ENCODE measurements at places on chromosomes 13 and 19.

DNA sequence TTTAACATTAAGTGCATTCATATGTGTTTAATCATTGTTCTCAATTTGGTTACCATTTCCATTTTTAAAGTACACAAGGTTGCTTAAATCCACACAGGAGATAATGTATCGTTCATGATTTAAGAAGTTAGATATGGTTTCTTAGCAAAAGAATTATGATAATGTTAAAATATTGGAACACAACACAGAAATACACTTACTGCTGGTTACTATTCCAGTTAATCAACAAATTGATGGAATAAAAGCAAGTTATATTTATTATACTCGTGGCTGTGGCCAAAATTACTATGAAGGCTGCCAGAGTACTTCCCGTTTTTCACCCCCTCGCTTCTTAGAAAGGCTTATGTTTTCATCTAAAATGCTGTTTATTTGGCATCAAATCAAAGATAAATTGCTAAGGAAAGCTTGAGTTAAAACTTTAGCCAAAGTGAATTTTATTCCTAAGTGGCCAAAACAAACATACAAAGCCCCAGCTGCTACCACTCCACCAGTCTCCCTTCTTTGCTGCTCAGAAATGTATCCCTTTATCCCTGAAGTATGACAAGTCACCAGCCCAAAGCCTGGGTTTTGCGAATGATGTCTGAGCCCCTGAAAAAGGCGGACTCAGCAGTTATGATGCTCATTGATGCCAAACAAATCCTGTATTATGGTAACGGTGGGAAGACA lies 27.7 kb downstream of the LCP1 start:
- no peak for DNase-seq

DNA sequence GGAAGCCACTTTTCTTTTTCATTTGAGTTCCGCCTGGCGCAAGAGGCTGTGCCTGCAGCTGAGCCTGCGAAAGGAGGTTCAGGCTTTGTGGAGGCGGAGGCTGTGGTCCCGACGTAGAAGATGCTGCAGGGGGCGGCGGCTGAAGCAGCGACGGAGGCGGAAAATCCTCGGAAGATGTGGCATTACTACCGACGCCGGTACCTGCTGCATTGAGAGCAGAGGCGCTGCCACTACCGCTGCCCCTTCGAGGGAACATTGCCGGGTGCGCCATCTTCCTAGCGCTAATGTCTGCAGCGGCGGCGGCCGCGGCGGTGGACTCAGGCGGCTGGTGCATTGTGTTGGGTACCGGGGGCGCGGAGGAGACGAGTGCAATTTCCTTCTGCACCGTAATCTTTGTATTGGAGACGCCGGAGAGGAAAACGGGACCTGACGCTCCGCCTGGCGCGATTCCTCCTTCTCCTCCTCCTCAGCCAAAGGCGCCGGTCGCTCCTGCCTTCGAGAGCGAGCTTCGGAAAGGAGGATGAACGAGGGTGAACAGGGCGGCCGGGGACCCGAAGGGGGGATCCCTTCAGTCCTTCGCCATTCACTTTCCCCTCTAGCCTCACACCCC lies at the start of gene TSC22D1:
TSS of gene TSC22D1 (minus strand) at position 590 of the 610 bp plus-strand sequence. CDS start at position 334, 256 bp downstream.
- DNase-seq: peak; percentile 62

- no peak for DNase-seq
These were observed 4.7 kb downstream of the AKAP11 start for GRCh38 chr13:42276683-42277082.

DNA sequence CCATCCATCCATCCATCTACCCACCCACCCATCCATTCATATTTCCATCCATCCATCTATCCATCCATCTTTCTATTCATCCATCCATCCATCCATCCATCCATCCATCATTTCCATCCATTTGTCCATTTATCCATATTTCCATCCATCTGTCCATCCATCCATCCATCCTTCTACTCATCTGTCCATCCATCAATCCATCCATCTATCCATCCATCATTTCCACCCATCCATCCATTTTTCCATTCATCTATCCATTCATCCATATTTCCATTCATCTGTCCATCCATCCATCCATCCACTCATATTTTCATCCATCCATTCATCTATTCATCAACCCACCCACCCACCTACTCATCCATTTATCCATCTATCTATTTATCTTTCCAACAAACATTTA lies 229.6 kb downstream of the TEX29 start:
- DNase-seq: no peak

- no peak for DNase-seq
These were observed at the start of gene SGCG for GRCh38 chr13:23180711-23181110. Gene SGCG (plus strand): TSS chr13:23180979. CDS start chr13:23203695, 22,716 bp downstream.

DNA sequence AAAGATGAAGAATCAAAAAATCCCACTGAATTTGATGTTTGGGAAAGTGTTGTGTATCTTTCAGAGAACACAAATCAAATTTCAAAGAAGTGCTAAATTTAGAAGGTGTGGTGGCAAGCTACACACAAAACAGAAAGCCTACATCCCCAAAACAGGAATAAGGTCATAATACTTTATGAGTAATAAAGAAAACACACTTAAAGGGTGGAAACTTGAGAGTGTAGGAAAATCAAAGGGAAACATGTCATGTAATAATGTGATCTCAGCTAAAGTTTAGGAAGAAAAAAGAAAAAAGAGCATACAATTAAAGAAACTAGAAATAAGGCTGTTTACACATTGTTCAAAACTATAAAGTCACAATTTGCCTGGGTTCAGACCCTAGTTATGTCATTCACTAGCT lies 668.7 kb downstream of the PCDH17 start:
- no peak for DNase-seq

Data from T-helper 1 cell (primary cell).